Activated CD8-positive, alpha-beta T cell treated with anti-CD3 and anti-CD28 coated beads for 36 hours (primary cell): ENCODE measurements at places on chromosomes 5 and 9. TPM values are rescaled to one million over a fixed set of nuclear protein-coding genes. Genes with fewer than 3 reads are reported as not detected.

- H3K27ac ChIP-seq = no peak overlapping the region
- no peak overlapping the region for H3K4me3 ChIP-seq
- DNase-seq = no peak
- H3K4me1 ChIP-seq = no peaks in the 10 kb centered on the region
- no peaks in the 10 kb centered on the region for H3K36me3 ChIP-seq
Observed at GRCh38 chr9:134509281-134509680, 132.3 kb upstream of the COL5A1 start.

DNA sequence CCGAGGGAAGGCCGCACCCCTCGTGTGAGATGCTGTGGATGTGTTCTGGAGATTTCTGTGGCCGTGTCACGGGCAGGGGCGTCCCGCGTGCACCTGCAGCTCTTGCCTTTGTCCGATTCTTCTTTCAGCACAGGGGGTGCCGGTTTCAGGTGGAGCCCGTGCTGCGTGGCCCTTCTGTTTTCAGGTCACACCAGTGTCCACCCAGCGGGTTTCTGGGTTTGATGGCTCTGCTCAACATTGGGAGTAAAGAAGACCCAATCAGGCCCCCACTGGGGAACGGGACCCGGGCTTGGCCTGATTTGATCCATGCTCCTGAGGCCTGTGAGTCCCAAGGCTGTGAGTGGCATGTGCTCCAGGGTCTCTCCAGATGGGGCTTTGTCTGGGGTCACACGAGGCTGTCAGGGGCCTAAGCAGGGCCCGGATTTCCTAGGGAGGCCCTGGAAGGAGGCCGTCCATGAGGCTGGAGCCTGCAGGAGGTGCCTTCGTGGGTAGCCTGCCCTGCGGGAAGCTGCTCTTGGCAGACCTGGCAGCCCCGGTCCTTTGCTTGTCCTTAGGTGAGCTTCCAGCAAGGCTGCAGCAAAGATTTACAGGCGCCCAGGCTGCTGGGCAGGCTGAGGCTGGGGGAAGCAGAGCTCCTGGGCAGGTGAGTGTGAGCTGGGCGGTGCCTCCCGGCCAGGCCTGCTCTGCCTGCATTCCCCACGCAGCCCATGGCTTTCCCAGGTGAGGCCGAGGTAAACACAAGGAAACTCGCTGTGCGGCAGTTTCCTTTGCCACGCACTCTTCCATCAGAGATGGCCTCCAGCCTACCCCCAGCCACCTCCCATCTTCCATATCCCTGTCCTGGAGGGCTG, 12.8 kb downstream of the MRPL36 start:
- no peak overlapping the region for H3K4me3 ChIP-seq
- H3K4me1 ChIP-seq = peaks cover 61% of the 10 kb centered on the region
- no peak overlapping the region for H3K27ac ChIP-seq

Gene FAM219A
- 8.2 TPM for total RNA-seq

Gene IL5
- 1.7 TPM for total RNA-seq
